ENCODE measurements at places on chromosomes 11 and 22. TPM values are rescaled to one million over a fixed set of nuclear protein-coding genes. Genes with fewer than 3 reads are reported as not detected.

Gene UBQLNL
- not detected for total RNA-seq

Gene PANX3
- not detected for total RNA-seq

GRCh38 chr11:100647861-100648260 is 39.2 kb upstream of the ARHGAP42 start:
- DNase-seq, result no peak

- no peak for DNase-seq
Measured at GRCh38 chr11:83147895-83148294, 9.0 kb upstream of the PCF11 start.

DNA sequence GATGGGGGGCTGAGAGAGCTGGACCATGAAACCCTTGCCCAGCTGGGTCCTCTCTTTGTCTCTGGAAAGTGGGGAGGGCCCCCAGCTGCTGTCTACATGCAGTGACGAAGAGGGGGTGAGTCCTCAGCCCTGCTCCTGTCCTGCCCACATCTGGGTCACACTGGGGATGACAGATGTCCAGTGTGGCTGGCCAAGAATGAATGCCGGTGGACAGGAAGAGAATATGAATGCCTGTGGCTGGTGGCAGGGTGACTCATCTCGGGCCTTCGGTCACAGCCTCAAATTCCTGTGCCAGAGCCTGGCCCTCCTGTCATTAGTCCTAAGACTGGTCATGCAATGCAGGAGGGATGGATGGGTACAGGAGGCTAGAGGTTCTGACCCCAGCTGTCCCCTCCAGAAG is 2.2 kb upstream of the PNPLA3 start:
- DNase-seq, result peak; percentile 60

DNA sequence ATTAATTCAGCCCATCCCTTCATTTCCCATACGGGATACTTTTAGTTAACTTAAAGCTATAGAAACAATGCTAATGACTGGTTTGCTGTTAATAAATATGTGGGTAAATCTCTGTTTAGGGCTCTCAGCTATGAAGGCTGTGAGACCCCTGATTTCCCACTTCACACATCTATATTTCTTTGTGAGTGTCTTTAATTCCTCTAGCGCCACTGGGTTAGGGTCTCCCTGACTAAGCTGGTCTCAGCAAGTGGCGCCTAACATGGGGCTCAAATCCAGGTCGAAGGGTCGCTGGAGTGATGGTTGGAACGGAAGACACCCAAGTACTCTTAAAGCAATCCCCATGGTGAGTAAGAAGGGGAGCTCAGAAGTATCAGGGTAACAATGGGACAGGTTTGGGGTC is 14.4 kb upstream of the OOSP1 start:
- DNase-seq, result no peak

All from kidney epithelial cell (primary cell).